ENCODE measurements at places on chromosomes 6 and 20. TPM values are rescaled to one million over a fixed set of nuclear protein-coding genes. Genes with fewer than 3 reads are reported as not detected.

The ENPP5 gene
- not detected for total RNA-seq

GRCh38 chr20:57658833-57659516 is 38.7 kb upstream of the ZBP1 start:
- H3K27ac ChIP-seq: no peak overlapping the region
- H3K4me1 ChIP-seq: no peaks in the 10 kb centered on the region
- no peak for DNase-seq
- H3K36me3 ChIP-seq: no peaks in the 10 kb centered on the region

GRCh38 chr6:7529141-7529540 is 12.3 kb upstream of the DSP start:
- no peaks in the 10 kb centered on the region for H3K36me3 ChIP-seq
- no peak for DNase-seq
- H3K4me1 ChIP-seq: peaks cover 22% of the 10 kb centered on the region
- no peak overlapping the region for H3K4me3 ChIP-seq
- H3K27ac ChIP-seq: peak overlapping the region; percentile 91

- H3K27me3 ChIP-seq: no peaks in the 10 kb centered on the region
- peaks cover 17% of the 10 kb centered on the region for H3K4me1 ChIP-seq
- H3K4me3 ChIP-seq: no peak overlapping the region
Measured at GRCh38 chr6:44829836-44830235, 442.3 kb downstream of the CDC5L start.

The C6orf58 gene
- total RNA-seq: not detected

DNA sequence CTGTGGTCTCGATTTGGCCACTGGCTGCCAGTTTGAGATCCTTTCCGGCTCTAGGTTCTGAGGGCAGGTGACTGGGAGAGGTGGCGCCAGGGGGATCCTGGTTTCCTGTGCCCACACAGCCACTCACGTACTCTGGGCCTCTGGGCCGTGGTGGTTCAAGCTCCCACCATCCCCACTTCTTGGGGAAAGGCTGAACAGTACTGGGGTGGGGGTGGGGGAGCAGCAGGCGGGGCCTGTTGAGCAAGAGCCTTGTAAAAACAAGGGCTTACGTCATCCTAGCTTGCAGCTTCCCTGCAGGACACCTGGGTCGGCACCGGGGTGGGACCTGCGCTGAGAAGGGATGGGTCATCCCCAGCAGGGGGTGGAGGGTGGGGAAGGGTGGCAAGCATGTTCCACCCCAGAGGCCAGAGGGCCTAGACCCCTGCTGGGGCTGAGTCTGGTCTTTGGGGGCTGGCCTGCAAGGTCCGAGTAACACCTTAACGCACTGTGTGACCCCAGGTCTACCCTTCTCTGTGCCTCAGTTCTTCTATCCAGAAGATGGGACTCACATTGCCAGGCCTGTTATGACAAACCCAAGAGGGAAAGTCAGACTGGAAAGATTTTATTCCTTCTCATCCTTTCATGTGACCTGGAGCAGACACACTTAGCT is 3.1 kb upstream of the CEBPB start:
- no peaks in the 10 kb centered on the region for H3K27me3 ChIP-seq
- peaks cover 2% of the 10 kb centered on the region for H3K36me3 ChIP-seq
- DNase-seq: peak; percentile 61
- no peaks in the 10 kb centered on the region for H3K4me1 ChIP-seq

- H3K4me3 ChIP-seq: no peak overlapping the region
- H3K27ac ChIP-seq: no peak overlapping the region
- no peaks in the 10 kb centered on the region for H3K4me1 ChIP-seq
- DNase-seq: no peak
Measured at GRCh38 chr6:138119976-138120375, 12.8 kb upstream of the PERP start.

DNA sequence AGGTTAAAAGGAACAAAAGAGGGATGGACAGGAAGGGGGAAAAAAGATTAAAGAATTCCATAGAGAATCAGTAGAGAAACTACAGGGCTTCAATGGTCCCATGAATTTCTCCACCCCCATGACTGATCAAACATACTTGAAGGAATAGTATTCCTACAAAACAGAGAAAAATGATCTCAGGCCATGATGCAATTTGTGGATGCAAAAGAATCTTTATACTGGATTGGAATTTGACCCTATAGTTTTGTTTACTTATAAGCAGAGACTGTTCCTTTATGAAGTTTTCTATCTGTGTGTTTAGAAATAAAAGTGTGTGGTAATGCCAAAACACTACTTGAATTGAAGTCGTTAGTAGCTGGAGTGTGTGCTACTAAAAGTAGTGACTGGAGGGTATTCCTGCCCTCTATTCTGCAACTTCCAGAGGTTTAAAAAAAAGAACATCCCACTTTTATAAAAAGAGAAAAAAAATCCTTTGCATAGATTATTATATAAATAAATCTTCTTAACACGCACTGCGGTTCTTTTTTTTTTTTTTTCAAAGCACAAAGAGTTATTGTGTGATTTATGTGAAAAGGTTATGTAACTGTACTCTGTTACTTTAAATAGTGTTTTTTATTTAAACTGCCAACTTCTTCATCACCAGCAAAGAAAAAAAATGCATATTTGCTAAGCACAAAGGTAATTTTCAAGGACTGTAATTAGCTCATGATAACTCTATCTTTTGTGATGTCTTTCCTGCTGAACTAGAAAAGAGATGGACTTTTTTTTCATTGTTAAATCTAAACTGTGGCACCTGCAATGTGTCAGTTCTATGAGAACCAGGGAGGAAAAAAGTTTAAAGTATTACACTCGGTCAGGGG is 214.5 kb upstream of the CITED2 start:
- peaks cover 28% of the 10 kb centered on the region for H3K4me1 ChIP-seq
- H3K27ac ChIP-seq: peak overlapping the region; percentile 67
- H3K4me3 ChIP-seq: no peak overlapping the region
- peak; percentile 65 for DNase-seq
- no peaks in the 10 kb centered on the region for H3K27me3 ChIP-seq

DNA sequence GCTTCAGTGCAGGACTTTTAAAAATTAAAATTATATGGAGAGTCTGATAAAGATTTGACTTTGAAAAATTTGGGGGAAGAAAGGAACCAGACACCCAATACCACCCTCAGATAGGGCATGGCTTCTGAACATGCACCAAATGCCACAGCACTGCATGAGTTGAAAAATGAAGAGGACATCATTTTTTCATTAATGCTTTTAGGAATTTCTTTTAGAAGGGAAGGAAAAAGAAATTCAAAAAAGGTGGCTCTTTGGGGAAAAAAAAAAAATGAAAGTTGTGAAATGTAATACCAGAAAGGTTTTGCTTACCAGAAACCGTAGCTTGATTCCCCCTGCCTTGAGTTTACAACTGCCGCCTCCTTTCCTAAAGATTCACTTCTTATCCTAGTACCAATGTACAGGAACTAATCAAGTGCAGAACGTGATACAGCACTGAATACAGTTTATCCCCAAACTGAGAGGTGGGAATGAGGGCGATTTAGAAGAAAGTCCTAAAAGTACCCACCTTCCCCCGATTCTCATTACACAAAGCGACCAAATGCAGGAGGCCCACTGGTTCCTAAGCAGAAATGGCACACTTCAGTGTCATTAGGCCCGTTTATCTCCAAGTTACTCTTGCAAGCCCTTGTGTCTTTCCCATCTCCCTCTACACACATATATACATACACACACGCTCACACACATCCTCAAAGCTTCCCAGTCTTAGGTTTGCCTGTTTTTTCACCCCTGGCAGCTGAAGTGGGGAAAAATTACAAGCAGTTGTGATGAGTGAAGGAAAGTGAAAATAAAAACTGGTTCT is 2.8 kb downstream of the PPP1R10 start:
- no peak for DNase-seq
- peak overlapping the region; percentile 98 for H3K27ac ChIP-seq
- H3K4me1 ChIP-seq: peaks cover 32% of the 10 kb centered on the region
- H3K36me3 ChIP-seq: peaks cover 11% of the 10 kb centered on the region
- no peaks in the 10 kb centered on the region for H3K27me3 ChIP-seq

DNA sequence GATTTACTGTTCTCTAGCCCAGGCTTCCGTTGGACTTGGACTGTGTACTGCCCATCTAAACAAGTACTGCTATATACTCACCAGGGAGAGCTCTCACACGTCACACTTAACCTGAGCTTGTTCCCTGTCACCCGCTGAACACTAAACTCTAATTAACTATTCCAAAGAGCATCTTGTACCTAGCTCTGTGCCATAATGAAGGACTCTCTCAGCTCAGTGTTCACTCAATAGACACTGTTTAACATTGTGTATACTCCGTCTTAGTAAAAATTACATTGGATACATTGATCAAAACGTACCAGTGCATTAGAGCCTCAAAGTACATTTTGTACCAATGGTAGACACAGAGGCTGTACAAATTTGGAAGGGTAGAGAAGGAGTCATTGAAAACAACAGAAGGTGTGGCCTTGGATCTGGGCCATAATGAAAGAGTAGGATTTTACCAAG is 55.4 kb upstream of the EPHA7 start:
- no peaks in the 10 kb centered on the region for H3K27me3 ChIP-seq
- H3K36me3 ChIP-seq: no peaks in the 10 kb centered on the region
- no peak overlapping the region for H3K4me3 ChIP-seq
- no peaks in the 10 kb centered on the region for H3K4me1 ChIP-seq
- no peak overlapping the region for H3K27ac ChIP-seq
- DNase-seq: no peak

DNA sequence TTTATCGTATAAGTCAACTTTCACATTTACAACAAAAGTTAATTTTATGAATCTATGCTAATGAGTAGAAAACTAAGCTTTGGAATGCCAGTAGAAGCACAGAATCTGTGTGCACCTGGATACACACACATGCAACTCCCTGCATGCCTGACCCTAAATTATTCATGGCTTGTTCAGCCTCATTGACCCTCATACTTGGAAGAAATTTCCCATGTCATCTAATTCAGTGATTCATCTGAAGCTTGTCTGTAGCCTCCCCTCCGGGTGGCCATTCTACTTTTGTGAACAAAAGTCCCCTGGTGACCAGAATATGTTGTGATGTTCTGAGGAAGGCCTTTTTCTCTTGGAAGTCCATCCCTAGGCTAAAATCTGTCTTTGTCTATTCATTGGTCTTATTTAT is 1078.4 kb downstream of the KIF16B start:
- no peak for DNase-seq
- no peaks in the 10 kb centered on the region for H3K27me3 ChIP-seq
- H3K36me3 ChIP-seq: no peaks in the 10 kb centered on the region
- no peak overlapping the region for H3K27ac ChIP-seq
- H3K4me1 ChIP-seq: no peaks in the 10 kb centered on the region

DNA sequence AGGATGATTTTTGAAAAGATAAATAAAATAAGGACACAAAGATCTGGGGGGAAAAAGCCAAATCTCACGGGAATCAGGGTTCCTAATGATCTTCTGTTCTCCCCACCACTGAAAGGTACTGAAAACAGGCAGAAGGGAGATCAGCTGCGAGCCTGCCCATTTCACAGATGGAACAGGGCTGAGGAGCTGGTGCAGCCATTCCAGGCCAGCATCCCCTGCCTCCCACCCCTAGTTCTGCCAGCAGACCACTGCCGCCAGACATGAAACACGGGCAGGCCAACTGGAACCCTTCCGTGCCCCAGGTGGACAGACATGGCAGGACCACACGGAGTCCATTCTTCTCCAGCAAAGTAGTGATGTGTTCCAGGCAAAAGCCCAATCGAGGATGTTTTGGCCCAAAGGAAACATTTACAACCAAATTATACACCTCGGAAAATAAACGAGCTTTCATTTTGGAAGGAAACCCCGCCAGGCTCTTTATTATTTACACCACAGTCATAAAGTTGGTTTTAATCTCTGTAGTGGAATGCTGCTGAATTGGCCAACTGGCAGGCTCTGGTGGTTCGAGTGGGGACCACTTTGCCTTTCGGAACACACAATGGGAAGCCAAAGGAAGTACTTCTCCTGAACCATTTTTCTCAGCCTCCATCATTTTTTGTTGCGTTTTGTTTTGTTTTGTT is 28.2 kb downstream of the ISM1 start:
- H3K27me3 ChIP-seq: peaks cover under 1% of the 10 kb centered on the region
- no peaks in the 10 kb centered on the region for H3K36me3 ChIP-seq
- DNase-seq: no peak
- H3K4me3 ChIP-seq: no peak overlapping the region

DNA sequence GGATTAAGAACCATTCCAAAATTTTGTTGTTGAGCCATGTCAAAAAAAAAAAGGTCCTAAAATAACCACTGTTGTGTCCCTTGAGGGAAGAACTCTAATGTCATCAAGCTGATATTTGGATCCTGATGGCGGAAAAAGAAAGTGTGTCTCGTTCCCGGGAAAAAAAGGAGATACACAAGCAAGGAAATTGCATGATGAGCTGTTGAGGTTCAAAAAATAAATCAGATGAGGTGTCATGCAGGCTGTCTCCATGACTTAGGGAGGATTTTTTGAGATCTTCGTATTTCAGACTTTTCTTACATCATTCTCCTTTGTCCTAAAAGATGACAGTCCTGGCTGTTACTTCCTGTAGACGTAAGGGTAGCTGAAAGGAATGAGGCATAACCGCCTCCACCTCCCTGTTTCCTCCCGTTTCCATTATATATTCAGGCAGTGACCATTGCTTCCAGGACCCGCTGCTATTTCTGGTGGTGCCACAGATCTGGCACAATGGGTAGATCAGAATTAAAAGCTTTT is 117.3 kb upstream of the TNFAIP3 start:
- H3K27ac ChIP-seq: peak overlapping the region; percentile 42
- H3K4me1 ChIP-seq: peaks cover 14% of the 10 kb centered on the region
- no peaks in the 10 kb centered on the region for H3K36me3 ChIP-seq
- peak overlapping the region; percentile 59 for H3K4me3 ChIP-seq

The HELZ2 gene
- 25.2 TPM for total RNA-seq

The TRERF1 gene
- 2.7 TPM for total RNA-seq

GRCh38 chr6:84361372-84362192 is 134.1 kb upstream of the CEP162 start:
- no peak overlapping the region for H3K4me3 ChIP-seq
- no peaks in the 10 kb centered on the region for H3K4me1 ChIP-seq
- no peaks in the 10 kb centered on the region for H3K27me3 ChIP-seq
- H3K27ac ChIP-seq: no peak overlapping the region

- H3K27ac ChIP-seq: no peak overlapping the region
- H3K4me3 ChIP-seq: no peak overlapping the region
- no peaks in the 10 kb centered on the region for H3K4me1 ChIP-seq
Measured at GRCh38 chr6:119340796-119341487, 8.6 kb downstream of the MAN1A1 start.

The CST5 gene
- not detected for total RNA-seq

The ECT2L gene
- total RNA-seq: not detected

GRCh38 chr20:56518721-56519398 is 5.7 kb upstream of the FAM209A start:
- H3K27me3 ChIP-seq: no peaks in the 10 kb centered on the region
- no peak for DNase-seq
- H3K4me1 ChIP-seq: no peaks in the 10 kb centered on the region
- no peak overlapping the region for H3K27ac ChIP-seq
- no peak overlapping the region for H3K4me3 ChIP-seq
- peaks cover 41% of the 10 kb centered on the region for H3K36me3 ChIP-seq
